ENCODE measurements at places on chromosomes 2 and 18. TPM values are rescaled to one million over a fixed set of nuclear protein-coding genes. Genes with fewer than 3 reads are reported as not detected.

GRCh38 chr2:134194519-134194918 is 59.4 kb upstream of the MGAT5 start:
- no peak for DNase-seq

Gene PRKAG3
- total RNA-seq: not detected

DNA sequence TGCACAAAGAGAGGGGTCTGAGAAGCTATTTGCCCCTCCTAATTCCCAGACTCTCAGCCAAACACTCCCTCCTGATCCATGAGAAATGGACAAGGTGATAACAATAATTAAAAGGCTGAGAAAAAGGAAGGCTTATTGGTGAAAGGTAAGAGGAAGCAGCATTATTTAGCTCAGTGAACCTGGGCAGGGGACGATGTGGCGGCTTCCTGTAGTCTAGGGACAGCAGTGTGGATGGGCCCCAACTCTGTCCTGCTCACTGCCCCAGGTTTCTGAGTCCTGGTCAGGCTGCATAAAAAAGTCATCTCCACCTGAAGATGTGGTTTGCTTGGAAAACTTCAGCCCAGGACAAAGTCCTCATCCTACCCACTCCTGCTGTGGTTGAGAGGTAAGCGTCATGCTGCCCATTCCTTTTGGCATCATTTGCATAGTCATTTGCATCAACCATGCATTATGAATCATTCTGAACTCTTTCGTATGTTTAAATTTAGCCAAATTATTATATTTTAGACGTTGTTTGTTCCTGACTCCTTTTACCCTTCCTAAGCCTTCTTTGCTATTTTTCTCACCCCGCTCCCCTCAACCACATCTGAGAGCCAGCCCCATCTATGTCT is 126.8 kb downstream of the CLIP4 start:
- no peak for DNase-seq

DNA sequence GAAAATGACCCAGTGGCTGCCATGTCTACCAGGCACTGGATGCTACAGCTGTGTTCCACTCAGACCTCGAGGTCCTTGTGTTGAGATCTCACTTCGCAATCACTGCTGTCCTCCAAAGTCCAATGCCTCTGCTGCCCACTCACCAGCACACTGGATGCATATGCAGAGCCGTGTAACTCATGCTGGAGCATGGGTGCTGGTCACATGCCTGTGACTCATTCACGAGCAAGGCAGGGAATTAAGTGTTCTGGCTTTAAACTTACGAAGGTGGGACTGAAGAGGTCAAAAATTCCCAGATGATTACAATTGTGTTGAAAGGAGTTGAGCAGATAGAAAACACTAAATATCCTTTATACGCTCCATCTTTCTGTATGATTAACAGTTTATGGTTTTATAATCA is 417.5 kb downstream of the NUP35 start:
- DNase-seq: peak; percentile 21

Gene CPLX4
- not detected for total RNA-seq
